ENCODE measurements at places on chromosomes 6 and 20. TPM values are rescaled to one million over a fixed set of nuclear protein-coding genes. Genes with fewer than 3 reads are reported as not detected.

DNA sequence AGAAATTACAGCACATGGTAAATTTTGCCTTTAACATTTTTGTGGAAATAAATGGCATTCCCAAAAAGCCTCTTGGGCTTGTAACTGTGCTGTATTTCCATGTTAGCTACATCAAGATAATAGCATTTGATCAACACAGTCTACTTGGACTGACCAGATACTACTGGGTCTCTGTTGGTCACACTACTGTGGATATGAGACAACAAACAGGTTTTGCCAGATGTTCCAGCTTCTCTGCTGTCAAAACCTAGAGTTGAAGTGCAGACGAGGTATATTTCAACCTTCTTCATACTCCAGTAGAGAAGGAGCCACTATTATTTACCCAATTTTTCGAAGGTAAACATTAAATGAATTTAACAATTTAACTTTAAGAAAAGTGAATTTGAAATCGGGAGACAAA is 284.7 kb upstream of the CITED2 start:
- DNase-seq: no peak

DNA sequence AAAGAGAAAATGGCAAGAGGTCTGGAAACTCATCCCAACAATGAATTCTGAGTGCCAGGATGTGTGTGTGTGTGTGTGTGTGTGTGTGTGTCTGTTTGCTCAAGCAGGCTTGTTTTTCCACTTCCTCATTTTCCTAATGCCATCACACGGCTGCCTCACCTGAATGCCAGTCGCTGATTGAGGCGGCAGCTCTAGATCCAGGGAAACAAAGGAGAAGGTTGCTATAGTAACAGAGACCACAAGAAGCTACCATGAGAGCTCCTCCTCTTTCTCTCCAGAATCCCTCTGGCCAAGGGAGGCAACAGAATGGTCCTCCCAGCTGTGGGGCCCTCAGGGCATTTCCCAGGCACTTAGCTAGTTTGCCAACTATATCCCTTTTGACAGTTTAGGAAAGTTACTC is 241.1 kb upstream of the TSHZ2 start:
- no peak for DNase-seq

GRCh38 chr6:8855411-8855810 is 420.1 kb upstream of the SLC35B3 start:
- DNase-seq: no peak

- DNase-seq: peak; percentile 75
Measured at GRCh38 chr6:5115168-5115567, 30.0 kb downstream of the PPP1R3G start.

GRCh38 chr6:41489120-41489851 is 56.9 kb upstream of the FOXP4 start:
- DNase-seq: no peak

GRCh38 chr6:100846276-100846675 is 34.9 kb downstream of the ASCC3 start:
- DNase-seq: no peak

DNA sequence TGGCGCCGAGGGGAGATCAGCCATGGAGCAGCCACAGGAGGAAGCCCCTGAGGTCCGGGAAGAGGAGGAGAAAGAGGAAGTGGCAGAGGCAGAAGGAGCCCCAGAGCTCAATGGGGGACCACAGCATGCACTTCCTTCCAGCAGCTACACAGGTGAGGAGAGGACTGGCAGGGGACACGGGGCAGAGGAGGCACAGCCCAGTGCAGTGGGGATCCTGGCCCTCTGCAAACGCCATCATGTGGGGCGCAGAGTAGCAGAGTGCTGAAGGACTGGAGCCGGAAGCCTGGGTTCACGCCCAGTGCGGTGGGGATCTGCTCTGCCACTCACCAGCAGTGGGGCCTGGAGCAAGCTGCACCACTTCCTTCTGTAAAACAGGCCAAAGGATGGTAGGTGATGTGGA is 41.1 kb upstream of the FANCE start:
- DNase-seq: no peak

DNA sequence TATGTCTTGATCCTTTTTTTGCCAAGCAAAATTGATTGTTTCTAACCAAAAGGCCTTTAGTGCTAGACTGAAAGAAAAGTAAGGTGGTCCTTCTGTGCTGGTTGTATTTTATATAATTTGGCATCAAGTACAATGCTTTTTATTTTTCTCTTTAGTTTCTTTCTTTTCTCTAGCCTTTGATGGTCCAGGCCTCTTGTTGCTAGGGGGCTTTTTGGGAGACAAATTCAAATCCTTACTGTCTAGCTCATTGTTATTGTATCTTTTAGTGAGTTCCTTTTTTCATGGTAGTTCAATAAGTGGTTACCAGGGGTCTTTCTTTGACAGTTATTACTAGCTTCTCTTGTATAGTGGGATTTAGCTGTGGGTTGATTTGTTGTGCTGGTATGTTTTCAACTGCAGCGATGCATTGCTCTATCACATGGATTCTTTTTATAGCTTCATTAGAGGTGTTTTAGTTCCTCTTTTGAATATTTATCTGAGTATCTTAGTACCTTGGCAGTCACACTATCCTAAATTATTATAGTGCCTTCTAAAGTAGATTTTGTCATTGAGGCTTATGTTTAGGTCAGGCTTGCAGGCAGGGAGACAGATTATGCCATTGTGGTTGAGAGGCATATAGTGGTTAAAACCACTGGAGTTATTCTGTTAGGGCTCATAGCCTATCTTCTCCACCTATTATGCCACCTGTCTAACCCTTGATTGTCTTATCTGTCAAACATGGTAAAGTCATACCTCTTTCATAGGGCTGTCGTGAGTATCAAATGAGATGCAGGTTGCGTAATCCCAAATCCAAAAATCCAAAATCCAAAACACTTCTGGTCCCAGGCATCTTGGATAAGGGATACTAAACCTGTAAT is 49.5 kb downstream of the KCNS1 start:
- DNase-seq: no peak

DNA sequence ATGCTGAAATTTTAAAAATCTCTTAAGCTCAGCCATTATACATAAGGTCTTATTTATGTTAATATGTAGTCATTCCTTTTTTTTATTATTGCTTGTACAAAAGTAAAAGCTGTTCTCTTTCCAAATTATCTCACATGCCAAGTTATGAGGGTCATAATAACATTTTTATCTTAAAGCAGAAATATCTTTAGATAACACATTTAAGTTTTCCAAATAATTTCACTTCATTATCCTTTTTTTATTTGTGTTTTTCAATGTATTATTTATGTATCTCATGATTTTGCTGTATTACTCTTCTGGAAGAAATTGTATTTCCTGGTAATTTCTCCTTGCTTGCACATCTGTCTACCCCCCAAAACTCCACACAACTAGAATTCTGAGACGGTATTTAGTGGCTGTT is 461.1 kb upstream of the SOX4 start:
- DNase-seq: no peak

The APCDD1L gene
- total RNA-seq: 19.5 TPM

The REM1 gene
- total RNA-seq: not detected

The SPATA25 gene
- total RNA-seq: not detected

The DDRGK1 gene
- total RNA-seq: 50.8 TPM

The BMP6 gene
- 10.3 TPM for total RNA-seq

The GABRR1 gene
- total RNA-seq: not detected

The RAB23 gene
- 78.6 TPM for total RNA-seq

The HDAC2 gene
- 29.4 TPM for total RNA-seq

The GSTA2 gene
- 0.11 TPM for total RNA-seq

The HLA-DQB1 gene
- not detected for total RNA-seq
